Endodermal cell (in vitro differentiated cells): ENCODE measurements at places on chromosomes 2 and 18.

DNA sequence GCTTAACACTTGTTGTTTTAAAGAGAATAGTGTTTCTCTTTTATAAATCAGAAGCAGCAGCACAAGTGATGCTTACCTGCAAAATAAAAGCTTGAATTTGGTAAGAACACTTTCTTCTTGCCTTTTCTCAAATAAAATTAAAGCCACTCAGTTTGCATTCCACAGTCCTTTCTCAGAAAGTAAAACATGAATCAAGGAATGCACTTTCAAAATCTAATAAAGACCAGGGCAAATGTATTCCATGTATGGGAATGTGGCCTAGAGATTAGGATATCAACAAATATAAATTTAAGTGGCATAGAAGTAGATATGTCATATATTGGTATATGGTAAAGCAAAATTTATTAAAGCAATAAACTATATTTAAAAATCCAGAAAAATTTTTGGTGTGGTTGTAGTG lies 352.8 kb downstream of the THSD7B start:
- no peak for DNase-seq

DNA sequence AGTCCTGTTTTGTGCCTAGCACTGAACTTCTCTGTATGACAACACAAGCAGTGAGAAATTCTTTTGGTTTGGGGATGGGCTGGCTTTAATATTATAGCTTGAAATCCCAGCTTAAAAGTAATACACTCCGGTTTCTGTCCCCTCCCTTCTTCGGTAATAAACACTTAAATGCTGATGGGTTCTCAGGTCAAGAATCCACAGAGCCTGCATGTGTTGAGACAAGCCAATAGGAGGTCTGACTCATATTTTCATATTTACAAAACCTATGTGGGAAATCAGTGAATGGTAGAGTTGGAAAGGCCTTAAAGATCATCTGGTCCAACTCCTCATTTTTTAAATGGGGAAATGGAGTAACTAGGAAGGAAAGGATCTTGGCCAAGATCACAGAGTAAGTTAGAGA lies 47.5 kb downstream of the VSNL1 start:
- DNase-seq: no peak

DNA sequence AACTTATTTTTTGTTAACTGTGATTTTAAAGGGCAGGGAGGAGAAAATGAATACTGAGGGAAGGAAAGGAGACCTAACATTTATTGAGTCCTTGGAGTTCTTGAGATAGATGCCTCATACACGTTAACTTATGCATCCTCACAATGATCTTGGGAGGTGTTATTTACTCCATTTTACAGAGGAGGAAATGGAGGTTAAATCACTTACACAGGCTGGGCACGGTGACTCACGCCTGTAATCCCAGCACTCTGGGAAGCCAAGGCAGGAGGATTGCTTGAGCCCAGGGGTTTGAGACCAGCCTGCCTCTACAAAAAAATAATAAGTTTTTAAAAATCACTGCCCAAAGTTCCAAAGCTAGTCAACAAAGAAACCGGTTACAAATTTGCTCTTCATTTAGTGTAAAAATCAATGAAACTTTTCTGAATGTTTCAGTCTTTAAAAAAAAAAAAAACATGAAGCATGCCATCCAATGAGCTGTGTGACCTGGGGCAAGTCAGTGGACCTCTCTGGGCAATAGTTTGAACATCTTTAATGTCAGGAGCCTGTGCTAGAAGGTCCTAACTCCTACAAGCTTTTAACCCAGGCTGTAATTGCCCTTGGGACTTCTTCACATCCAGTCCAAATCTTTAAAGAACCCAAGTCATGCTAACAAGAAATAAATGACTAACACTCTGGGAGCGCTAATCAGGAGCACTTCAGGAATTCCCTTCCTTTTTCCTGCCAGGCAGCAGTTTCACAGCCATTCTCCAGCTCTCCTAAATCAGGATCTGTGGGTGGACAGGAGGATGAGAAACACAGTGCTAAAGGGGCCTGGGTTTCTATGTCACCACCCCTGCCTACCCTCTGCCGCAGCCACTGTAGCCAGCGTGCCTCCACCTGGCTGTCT lies 176.4 kb downstream of the TMEM247 start:
- no peak for DNase-seq

DNA sequence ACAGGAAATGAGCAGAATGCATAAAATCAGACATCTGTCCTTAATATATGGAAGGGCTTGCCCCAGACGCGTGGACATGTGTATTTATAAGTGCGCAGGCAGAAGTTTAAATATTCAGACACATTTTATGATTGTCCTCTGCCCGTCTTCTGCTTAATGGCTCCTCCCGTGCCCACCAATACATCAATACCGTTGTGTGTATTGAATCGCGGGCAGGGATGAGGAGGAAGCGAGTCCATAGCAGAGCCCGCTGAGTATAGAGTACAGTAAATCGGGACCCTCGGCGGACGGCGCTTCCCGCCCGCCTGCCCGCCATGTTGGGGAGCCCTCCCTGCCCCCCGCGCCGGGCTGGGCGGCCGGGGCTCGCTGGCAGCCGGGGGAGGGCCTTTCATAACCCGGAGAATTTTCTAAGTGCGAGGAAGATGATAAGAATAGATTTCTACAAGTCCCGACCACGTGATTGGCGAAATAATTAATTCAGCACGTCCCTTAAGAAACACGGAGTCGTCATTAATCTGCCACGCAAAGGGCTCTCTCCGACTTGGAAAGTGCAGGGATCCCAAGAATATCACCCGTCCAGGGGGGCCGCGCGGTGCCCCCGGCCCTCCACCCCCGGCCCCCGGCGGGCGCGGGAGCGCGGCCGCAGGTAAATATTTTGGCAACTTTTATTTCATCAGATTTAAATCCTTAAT lies at the start of gene HOXD3:
HOXD3 (plus strand) TSS at position 501 of the 692 bp plus-strand sequence. CDS start 11,808 bp downstream, outside the sequence.
- DNase-seq: peak; percentile 46

GRCh38 chr2:238851026-238851425 lies 3.1 kb downstream of the TWIST2 start:
- DNase-seq: no peak

DNA sequence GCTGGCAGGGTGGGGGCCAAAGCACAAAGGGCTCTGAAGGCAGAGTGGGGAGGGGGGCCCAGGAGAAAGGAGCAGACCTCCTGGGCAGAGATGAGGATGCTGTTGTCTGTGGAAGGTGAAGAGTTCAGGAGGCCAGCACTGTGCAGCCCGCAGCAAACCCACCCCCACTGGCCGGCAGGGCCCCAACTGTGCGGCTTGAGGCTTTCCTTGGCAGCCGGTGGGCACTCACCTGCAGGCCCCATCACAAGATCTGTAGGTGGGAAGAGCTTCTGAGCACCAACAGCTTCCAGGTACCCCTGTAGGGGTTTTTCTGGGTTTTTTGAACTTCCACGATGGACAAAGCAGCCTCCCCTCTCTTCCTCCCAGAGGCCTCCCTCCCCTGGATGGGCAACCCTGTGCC lies 72.9 kb downstream of the NDUFA10 start:
- no peak for DNase-seq

DNA sequence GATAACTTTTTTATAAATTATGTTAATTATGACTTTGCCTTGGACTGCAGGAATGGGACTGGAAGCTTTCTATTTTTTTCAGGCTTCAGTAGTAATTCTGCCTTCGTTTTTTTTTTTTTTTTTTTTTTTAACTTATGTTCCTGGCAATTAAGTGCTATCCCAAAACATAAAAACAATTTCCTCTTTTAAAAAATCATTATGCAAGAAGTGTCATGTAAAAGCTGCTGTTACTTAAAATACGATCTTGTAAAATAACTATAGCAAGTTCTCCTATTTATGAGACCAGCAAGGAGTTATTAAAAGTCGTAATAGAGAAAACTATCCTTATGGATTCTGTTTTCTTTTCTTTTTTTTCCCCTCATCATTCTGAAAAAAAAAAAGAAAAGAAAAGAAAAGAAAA lies 301.6 kb upstream of the FBXO11 start:
- DNase-seq: no peak

- DNase-seq: no peak
Measured at GRCh38 chr2:191199929-191200512, 45.2 kb upstream of the MYO1B start.

DNA sequence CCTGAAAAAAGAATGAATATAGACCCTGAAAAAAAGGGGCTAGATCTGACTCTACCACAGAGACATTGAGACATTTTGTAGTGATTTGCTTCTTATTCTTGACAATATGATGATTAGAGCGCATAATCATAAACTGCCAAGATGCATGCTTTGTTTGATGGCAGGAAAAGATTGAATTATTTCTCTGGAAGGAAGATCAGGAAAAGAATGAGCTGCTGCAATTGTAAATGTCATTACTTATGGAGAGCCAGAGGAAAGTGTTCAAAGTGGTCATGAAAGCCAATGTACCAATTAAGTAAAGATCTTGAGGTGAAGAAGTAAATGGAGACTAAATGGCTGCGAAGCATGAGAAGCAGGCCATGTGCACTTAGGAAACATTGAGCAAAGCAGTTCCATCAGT lies 126.4 kb upstream of the NXPH2 start:
- no peak for DNase-seq

GRCh38 chr18:13983506-13983905 lies 68.2 kb upstream of the MC2R start:
- DNase-seq: no peak

- no peak for DNase-seq
Measured at GRCh38 chr2:157813467-157813866, 62.7 kb downstream of the ACVR1 start.

GRCh38 chr2:186459009-186459408 lies 27.1 kb upstream of the ZC3H15 start:
- no peak for DNase-seq

GRCh38 chr2:61640406-61640805 lies 102.2 kb upstream of the XPO1 start:
- DNase-seq: peak; percentile 58

GRCh38 chr2:161965994-161966393 lies 108.0 kb downstream of the DPP4 start:
- DNase-seq: no peak

DNA sequence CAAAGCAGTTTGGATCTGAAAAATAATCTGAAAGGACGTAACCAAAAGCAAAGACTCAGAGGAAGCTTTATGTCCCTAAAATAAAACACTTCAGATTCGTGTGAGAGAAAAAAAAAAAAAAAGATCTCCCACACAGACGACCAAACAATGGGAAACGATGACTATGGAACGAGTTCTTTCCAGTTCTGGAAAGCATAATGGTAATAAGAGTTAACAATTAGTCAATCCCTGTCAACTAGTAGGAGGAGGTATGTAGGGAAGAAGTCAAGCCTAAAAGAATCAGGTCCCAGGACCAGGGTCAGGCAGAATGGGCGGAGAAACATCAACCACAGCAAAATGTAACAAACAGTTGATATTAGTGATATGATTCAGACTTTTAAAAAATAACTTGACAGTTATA lies 170.3 kb upstream of the SETBP1 start:
- no peak for DNase-seq

DNA sequence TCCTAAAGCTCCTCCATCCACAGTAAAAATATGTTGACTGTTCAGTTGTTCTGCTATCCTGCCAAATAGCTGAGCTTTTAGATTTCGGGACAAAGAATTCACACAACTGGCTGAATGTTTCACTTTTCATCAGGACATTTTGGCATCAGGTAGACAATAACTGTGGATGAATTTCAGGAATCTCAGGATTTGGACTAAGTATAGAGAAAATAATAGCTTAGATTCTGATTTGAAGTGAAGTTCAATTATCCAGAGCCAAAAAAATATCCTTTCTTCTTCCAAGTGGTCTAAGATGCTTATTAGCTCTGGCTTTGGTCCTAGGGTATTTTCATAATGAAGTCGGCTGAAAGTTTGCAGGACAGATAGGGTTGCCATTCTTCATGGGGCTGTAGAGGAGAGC lies 16.1 kb downstream of the KCNE4 start:
- no peak for DNase-seq

GRCh38 chr2:112876257-112876970 lies 34.6 kb upstream of the IL37 start:
- DNase-seq: no peak

DNA sequence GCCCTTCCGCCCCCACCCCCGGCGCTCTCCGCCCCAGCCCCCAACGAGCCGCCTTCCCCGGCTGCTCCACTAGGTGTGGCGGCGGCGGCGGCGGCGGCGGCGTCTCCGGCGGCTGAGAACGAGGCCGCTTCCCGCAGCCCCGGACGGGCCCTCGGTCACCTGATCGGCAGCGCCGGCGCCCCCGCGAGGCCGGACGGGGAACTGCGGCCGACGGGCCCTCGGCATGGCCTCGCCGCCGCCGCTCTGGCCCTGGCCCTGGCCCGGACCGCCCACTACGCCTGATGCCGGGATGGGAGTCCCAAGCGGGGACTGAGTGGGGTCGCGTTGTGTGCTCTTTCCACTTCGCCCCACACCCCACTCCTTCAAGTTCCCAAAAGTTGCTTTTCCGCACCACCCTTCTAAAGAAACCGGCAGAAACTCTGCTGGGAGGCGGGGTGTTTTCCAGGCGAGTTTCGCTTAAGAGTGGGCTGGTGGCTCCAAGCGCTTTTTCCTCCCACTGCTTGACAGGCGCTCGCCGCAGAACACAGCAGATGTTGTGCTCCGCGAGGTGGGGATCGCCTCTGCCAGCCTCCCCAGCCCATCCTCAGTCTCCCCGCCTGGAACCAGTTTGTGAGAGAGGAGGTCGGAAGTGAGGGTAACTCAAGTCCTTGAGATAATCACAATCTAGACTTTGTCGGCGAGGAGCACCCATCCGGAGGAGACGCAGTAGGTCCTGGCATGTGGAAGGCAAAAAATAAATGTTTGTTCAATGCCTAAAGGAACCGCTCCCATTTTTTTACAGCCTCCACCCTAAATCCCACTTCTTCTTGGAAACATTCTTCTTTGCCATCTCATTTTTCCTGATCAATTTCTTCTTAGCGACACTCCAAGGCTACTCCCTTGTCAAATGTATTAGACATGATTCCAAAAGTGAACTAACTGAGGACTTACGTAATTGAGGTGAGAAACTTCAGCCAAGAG lies at the start of gene NCKAP1:
NCKAP1 (minus strand) TSS at position 117 of the 960 bp plus-strand sequence. CDS start 358 bp downstream, outside the sequence.
- peak; percentile 98 for DNase-seq

DNA sequence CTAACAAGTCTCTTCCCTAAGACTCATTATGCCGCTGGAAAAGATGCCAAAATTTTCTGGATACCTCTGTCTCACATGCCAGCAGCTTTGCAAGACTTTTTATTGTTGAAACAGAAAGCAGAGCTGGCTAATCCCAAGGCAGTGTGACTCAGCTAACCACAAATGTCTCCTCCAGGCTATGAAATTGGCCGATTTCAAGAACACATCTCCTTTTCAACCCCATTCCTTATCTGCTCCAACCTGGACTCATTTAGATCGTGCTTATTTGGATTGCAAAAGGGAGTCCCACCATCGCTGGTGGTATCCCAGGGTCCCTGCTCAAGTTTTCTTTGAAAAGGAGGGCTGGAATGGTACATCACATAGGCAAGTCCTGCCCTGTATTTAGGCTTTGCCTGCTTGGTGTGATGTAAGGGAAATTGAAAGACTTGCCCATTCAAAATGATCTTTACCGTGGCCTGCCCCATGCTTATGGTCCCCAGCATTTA lies 26.3 kb downstream of the DHRS9 start:
- no peak for DNase-seq

DNA sequence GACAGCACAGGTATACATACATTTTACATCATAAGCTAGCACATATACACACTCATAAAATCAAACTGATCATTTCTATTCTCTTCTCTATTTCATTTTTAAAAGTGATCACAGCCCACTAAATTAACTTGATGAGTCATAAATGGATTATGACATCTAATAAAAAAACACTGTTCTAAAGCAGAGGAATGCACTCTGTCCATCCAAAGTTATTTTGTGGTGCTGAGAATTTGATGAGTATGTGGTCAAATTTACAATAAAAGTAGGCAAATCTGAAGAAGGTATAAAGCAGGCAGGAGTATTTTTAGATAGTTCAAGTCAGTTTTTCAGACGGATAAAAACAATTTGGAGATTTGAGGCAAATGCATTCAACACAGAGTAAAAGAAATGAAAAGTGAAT lies 104.4 kb downstream of the NOL4 start:
- DNase-seq: no peak
